Stimulated activated CD4-positive, alpha-beta T cell treated with anti-CD3 and anti-CD28 coated beads, TNF-alpha, amount 100 ng/mL, for 1 hour (primary cell): ENCODE measurements at places on chromosomes 12 and 14.

DNA sequence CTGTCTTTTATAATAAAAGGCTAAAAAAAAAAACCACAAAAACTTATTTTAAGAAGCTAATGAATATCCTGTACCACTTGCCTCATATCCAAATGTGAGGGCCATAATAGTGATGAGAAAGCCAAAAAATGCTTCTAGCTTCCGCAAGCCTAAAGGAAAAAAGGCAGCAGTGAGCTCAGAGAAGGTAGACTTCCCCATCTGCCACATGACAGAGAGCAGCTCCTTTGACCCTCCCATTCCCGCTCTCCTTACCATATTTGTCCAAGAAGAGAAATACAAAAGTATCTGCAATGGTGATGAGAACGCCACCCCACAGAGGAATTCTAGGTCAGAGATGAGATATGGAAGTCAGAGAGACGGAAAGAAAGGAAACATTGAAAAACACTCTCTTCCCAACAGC is 27.1 kb downstream of the SLC11A2 start:
- no peak for DNase-seq

GRCh38 chr12:64608901-64609535 is 1.3 kb upstream of the RASSF3 start:
- no peak for DNase-seq

DNA sequence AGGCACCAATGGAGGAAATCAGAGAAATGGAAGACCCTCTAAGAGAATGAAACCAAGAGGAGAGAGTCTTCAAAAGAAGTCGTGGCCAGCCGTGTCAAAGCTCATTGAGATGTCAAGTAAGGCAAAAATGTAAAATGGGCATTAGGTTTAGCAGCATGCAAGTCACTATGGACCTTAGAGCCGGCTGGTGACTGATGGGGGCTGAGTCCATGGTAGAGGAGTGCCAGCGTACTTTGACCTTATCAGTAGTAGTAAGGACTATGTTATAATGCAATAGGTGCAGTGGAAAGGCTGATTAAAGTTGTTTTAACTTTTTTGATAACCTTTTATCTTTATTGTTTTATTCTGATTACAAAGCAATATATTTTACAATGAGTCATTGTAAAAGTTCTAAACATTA is 66.5 kb downstream of the ANO6 start:
- no peak for DNase-seq

DNA sequence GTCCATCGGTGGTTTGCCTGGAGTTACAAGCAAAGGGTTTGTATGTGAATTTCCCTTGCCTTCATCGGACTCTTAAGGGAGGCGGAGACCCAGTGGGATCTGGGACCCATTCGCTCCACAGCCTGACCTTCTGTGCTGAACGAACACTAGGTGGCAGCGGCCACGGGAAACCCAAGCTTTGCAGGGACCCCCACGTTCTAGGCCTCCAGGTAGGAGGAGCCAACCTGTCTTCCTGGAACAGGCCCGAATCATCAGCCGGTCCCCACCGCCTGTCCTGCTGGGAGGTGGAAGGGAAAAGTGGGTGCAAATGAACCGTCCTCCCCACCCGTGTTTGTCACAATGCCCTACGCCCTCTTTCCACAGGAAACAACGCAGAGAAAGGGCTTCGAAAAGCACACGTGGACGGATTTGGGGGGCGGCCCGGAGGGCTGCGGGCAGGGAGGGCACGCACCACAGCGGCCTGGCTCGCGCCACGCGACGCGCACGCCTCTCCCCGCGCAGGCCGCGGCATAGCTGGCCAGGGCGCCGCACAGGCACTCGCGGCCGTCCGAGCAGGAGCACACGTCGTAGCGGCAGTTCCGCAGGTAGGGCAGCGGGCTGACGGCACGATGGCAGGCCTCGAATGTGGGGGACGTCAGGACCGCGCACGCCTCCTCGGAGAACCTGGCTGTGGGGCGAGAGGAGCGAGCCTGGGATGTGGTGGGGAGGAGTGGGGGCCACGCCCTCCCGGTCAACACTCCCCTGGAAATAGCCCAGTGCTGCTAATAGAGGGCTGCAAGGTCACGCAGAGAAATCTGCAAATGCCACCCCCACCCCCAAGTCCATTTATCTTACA is 67.8 kb downstream of the VWF start:
- no peak for DNase-seq

DNA sequence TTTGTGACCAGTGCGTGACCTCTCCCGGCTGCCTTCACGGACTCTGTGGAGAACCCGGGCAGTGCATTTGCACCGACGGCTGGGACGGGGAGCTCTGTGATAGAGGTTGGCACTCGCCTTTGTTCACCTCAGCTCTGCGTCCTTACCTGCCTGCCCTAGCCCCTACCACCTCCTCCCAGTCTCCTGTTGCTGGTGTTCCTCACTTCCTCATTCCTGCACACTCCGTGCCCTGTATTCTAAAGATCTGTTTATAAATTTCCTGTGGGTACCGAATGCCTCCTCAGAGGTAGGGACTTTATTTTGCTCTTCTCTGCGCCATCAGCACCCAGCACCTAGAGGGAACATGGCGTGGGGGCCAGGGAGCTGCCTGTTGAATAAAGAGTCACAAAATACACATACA is 2.3 kb downstream of the DLK1 start:
- DNase-seq = no peak

DNA sequence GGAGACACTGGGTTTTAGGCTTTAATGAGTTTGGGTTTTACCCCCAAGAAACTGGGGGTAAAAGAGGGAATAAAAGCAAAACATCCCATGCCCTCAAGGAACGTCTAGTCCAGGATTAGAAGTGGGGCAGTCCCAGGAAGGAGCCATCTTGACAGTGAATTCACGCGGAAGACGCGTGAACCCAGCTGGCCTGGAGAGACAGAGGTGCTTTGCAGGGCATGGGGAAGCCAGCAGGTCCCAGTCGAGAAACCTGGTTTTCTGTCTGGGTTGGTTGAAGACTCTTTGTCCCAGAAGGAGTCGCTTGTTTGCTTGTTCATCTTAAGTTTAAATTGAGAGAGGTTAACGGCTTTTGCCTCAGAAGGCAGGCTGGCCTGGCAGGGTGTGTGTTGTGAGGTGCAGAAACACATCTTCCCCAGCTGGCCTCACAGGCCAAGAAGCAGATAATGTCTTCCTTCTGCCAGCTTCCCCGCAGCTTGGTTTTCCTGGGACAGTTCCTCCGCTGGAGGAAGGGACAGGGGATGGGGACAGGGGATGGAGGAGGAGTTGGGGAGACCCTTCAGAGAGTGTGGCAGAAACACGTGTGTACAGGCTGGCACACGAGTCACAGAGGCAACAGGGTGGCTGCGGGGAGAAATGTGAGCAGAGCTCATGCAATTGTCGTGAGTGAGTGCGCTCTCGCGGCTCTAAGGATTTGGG is 18.5 kb upstream of the CD9 start:
- no peak for DNase-seq

- DNase-seq = no peak
Observed at GRCh38 chr14:68395604-68396003, 397.3 kb downstream of the ZFP36L1 start.
